ENCODE measurements at places on chromosomes 1 and 21.

DNA sequence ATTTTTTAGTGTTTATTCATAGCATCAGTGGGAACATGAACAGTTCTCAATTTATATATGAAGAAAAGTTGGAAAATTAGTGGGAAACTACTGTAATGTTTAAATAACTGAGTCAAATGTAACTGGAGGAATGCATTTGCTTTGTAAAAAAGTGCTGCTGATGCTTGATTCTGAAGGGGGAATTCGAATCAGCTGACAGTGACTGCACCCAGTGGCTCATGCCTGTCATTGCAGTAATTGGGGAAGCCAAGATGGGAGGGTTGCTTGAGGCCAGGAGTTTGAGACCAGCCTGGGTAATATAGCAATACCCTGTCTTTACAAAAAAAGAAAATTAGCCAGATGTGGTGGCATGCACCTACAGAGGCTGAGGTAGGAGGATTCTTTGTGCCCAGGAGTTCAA is 398.4 kb downstream of the ZP4 start:
- DNase-seq = no peak

DNA sequence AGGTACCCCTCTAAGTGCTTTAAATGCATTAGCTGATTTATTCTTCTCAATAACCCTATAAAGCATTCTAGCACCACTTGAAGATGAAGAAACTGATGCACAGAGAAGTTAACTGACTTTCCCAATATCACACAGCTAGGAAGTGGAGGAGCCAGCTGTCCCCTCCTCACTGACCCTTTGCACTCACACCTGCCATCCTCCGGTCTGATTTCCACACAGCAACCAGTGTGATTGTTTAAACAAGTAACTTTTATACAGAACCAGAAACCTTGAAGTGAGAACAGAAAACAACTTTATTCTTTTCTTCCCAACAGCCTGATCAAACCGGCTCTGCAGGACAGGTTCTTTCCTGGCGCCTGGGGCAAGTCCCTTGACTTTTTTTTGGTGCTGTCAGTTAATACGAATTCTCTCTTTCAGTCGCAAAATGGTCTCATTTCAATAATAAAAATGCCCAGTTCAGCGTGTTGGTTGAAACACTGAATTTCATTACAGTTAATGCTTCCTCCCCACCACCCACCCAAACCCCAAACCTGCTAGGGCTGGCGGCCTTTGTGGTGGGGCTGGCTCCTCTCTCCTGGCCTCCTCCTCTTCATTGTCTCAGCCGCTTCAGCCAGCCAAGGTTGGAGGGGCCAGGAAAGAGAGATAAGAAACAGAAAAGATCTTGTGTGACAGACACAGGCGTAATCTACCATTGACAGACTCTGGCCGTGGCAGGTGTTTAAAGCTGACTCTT is 26.4 kb upstream of the EEIG2 start:
- no peak for DNase-seq

GRCh38 chr1:55718758-55719671 is 503.9 kb upstream of the USP24 start:
- peak; percentile 100 for DNase-seq

DNA sequence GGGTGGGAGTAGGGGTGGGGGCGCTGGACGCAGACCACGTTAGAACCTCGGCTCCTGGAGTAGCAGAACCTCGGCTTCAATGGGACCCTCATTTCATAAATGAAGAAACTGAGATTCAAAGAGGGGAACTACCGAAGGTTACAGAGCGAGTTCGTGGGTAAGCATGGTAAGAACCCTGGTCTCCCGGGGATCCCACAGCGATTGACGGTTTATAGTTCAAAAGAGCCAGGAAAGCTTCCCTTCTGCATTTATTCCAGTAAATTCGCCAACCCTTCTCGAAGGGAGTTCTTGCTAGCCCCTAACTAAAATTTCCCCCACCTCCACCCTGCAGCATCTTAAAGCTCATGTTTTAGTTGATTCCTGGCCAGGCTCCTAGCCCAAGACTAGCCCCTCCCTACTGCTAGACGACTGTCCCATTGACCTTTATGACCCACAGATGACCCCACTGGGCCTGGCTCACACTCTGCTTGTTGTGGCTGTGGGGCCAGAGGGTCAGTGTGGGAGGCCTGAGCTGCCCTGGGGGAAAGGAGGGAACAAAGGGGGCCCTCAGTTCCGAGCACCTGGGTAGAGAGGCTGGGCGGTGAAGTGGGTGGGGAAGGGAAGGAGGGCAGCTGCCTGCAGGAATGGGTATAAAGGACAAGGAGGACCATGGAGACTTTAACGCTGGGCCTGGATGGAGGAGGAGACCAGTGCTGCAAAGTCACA is 558 bp upstream of the KIF21B start:
- no peak for DNase-seq

- no peak for DNase-seq
Measured at GRCh38 chr1:237327061-237327460, 285.1 kb downstream of the RYR2 start.

GRCh38 chr1:216325336-216325735 is 97.9 kb downstream of the USH2A start:
- DNase-seq = no peak

- no peak for DNase-seq
Measured at GRCh38 chr1:25543425-25544242, at the start of gene LDLRAP1. Gene LDLRAP1, plus strand, starts transcription at chr1:25543606. Its CDS starts 93 bp downstream, at chr1:25543699.

GRCh38 chr21:44844256-44844655 is 26.4 kb upstream of the SUMO3 start:
- no peak for DNase-seq
